Tibial artery (tissue), 4 donors: ENCODE measurements at places on chromosomes 11 and 22.
A peak's percentile ranks its signal among the peaks of the same experiment; 100 is the strongest.

DNA sequence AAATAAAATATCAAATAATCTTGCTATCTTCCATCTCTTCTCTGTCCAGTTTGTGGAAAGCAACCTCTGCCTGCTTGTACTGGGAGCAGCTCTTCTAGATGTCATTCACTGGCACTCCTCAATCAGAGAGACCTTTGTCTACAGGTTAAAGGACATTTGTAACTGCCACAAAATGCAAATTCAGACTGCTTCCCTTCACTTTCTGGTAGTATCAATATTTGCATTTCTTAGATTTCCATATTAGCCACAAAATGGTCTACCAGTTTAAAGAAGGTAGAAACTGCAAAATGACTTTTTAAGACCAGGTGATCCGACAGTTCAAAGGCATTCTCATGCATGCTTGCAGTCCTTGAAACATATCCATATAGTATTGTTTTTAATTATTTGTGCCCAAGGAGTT is 51.7 kb upstream of the RCN1 start:
- H3K4me1 ChIP-seq: no peaks in the 10 kb centered on the region
- H3K4me3 ChIP-seq: no peak overlapping the region
- DNase-seq: no peak
- no peaks in the 10 kb centered on the region for H3K36me3 ChIP-seq
- no peak overlapping the region for H3K27ac ChIP-seq

GRCh38 chr11:32023370-32024305 is 67.2 kb upstream of the RCN1 start:
- DNase-seq: no peak
- no peak overlapping the region for H3K27ac ChIP-seq
- peaks cover 3% of the 10 kb centered on the region for H3K4me1 ChIP-seq
- peaks cover 6% of the 10 kb centered on the region for H3K27me3 ChIP-seq
- H3K36me3 ChIP-seq: no peaks in the 10 kb centered on the region

DNA sequence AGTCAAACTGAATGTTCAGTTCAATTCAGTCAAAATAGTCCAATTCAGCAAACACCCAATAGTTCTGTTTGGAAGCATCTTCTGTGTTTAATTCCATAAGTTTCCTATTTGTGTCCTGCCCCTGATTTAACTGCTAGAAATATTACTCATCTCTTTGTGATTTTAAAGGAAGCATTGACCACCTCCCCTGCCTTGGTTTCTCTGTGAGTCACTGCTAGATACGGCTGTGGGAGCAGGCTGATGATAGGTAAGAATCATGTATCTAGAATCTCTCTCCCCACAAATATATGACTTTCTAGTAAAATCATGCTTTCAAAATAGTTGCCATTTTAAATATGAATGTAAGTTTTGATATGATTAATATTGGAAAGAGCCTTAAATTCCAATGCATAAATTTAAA is 888.5 kb downstream of the NTM start:
- no peaks in the 10 kb centered on the region for H3K4me1 ChIP-seq
- H3K27me3 ChIP-seq: no peaks in the 10 kb centered on the region

DNA sequence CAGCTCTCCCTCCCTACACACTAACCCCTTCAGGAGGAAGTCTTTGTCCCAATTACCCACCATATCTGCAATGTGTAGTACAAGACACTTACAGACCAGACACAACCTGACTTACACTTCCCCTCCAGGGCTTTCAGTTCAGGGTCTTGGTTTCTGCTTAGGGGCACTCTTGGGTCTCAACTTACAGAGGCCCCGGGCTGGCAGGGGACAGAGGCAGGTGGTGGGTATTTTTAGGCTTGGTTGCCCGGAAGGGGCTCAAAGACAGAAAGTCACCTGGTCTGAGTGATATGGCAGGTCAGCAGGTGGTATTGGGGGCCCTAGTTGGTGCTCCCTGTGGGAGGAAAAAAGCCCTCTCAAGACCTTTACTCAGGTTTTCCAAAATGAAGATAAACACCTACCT is 3.4 kb upstream of the TMEM184B start:
- no peak overlapping the region for H3K27ac ChIP-seq
- DNase-seq: no peak
- no peaks in the 10 kb centered on the region for H3K4me1 ChIP-seq
- H3K4me3 ChIP-seq: no peak overlapping the region
- H3K36me3 ChIP-seq: no peaks in the 10 kb centered on the region

DNA sequence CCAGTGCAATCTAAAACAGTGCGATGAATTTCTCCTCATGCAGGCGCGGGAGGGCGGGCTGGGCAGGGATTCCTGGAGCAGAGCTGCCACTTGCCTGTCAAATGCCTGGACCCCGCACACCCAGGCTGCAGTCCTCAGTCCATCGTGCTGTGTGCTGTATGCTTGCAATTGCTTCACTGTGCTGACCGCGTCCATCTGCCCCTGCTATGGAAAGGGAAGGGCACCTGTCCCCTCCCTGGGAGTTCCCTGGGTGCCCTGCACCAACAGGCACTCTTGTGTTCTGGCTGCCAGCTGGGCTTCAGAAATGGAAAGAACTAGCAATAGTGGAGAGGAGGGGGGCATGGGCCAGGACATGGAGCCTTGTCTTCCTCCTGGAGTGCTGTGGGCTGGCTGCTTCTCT is 185.4 kb upstream of the B3GAT1 start:
- H3K27ac ChIP-seq: no peak overlapping the region
- no peak overlapping the region for H3K4me3 ChIP-seq
- H3K36me3 ChIP-seq: no peaks in the 10 kb centered on the region
- DNase-seq: no peak
- H3K4me1 ChIP-seq: no peaks in the 10 kb centered on the region
- no peaks in the 10 kb centered on the region for H3K27me3 ChIP-seq

DNA sequence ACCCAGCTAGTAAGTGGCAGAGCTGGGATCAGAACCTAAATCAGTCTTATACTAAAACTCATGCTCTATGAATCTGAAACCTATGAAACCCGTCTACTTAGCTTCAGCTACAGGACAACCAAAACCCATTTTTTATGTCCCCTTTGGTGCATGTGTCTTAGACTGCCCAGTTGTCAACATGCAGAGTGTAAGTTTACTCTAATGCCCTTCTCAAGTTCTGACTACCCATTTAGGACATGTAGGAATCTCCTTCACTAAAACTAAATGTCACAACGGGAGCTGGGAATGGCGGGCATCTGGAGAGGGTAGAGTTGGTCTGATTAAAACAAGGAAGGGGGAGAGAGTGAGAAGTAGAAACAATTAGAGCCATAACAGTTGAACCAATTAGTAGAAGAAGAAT is 167.9 kb upstream of the UBASH3B start:
- no peaks in the 10 kb centered on the region for H3K4me1 ChIP-seq
- no peak for DNase-seq
- no peaks in the 10 kb centered on the region for H3K36me3 ChIP-seq

DNA sequence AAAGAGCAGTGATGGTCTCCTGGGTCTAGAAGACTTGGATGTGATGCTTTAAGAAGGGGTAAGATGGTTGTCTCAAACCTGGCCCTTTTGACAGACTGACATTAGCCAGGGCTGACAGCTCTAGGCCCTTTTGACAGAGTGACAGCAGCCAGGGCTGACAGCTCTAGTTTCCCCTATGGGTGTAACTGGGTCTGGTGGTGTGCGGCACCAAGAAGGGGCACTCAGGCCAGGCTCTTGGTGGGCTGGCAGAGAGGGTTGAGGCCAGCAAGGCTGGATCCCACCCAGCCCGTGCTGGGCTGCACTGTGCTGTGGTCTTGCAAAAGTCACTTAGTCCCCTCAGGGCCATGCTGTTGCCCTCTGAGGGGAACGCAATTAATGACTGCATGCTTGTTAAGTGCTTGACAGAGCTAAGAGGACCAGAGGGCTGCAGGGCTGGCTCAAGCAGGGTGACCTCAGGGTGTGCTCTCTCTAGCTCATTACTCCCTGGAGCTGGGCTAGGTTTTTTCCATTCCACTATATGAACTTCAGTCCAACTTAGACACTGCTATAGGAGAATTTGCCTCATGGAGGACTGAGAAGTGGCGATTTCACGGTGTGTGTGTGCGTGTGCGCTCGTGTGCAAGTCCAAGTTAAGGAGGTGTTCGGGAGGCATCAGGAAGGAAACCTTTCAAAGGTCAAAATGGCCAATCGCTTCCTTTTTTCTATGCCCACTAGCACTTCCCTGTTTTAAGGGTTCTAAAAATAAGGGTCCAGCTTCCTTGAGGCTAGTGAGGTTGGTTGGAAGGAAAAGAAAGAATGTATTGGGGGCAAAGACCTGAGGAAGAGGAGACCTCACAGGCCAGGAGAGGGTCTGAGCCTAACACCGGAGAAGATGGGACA is 4.4 kb downstream of the UBASH3B start:
- no peak overlapping the region for H3K4me3 ChIP-seq
- no peaks in the 10 kb centered on the region for H3K27me3 ChIP-seq
- DNase-seq: no peak
- no peaks in the 10 kb centered on the region for H3K4me1 ChIP-seq

DNA sequence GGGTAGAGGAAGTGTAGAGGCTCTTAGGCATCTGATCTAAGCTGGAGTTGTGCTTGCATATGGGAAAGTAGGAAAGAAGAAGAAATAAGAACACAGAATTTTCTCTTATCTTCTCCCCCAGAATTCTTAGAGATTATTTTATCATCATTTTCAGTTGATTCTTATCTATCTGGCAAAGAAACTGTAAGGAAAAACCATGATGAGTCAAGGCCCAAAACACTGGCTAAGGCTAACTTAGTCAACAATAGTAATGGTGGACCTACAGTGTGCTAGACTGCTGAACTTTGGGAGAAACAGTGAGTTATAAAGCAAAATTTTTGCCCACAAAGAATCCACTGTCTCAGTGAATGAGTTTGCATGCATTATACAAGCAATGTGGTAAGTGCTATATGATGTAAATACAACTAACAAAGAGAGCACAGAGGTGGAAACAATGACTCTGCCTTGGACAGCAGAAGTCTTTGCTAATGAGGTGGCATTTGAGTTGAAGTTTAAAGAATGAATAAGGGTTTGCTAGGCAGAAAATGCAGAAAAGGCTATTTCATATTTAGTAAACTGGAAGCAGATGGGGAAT is 344.5 kb upstream of the PLET1 start:
- DNase-seq: no peak
- H3K27me3 ChIP-seq: peaks cover 8% of the 10 kb centered on the region
- H3K27ac ChIP-seq: no peak overlapping the region
- H3K4me1 ChIP-seq: no peaks in the 10 kb centered on the region

- peak; percentile 76 for DNase-seq
- H3K4me3 ChIP-seq: no peak overlapping the region
- H3K27me3 ChIP-seq: no peaks in the 10 kb centered on the region
- H3K4me1 ChIP-seq: peaks cover 95% of the 10 kb centered on the region
- H3K36me3 ChIP-seq: no peaks in the 10 kb centered on the region
These were observed 16.0 kb downstream of the TXN2 start for GRCh38 chr22:36465232-36466021.

GRCh38 chr22:18968011-18968749 is 32.1 kb upstream of the PRODH start:
- peaks cover 4% of the 10 kb centered on the region for H3K4me1 ChIP-seq
- no peak overlapping the region for H3K4me3 ChIP-seq
- no peaks in the 10 kb centered on the region for H3K27me3 ChIP-seq
- no peak for DNase-seq
- no peaks in the 10 kb centered on the region for H3K36me3 ChIP-seq

- H3K4me3 ChIP-seq: peak within 1 kb of the TSS; percentile 63
- no peaks in the 10 kb centered on the region for H3K4me1 ChIP-seq
- H3K27me3 ChIP-seq: peaks cover 13% of the 10 kb centered on the region
- DNase-seq: peak; percentile 20
These were observed at the start of gene RIC3 for GRCh38 chr11:8168485-8169257. Gene RIC3 (minus strand): TSS chr11:8169025. CDS start chr11:8168989, 36 bp downstream.

GRCh38 chr11:47222696-47223095 is 7.9 kb downstream of the DDB2 start:
- peaks cover 22% of the 10 kb centered on the region for H3K4me1 ChIP-seq
- no peak for DNase-seq

- H3K27me3 ChIP-seq: no peaks in the 10 kb centered on the region
- no peak for DNase-seq
- no peak overlapping the region for H3K4me3 ChIP-seq
- no peaks in the 10 kb centered on the region for H3K4me1 ChIP-seq
- H3K36me3 ChIP-seq: no peaks in the 10 kb centered on the region
- H3K27ac ChIP-seq: no peak overlapping the region
These were observed 723.0 kb downstream of the KCNA4 start for GRCh38 chr11:29293825-29294224.

- H3K36me3 ChIP-seq: no peaks in the 10 kb centered on the region
- no peak overlapping the region for H3K4me3 ChIP-seq
- no peak overlapping the region for H3K27ac ChIP-seq
- H3K4me1 ChIP-seq: no peaks in the 10 kb centered on the region
- H3K27me3 ChIP-seq: no peaks in the 10 kb centered on the region
- no peak for DNase-seq
These were observed 46.9 kb downstream of the CELSR1 start for GRCh38 chr22:46490538-46490937.

GRCh38 chr11:6402061-6402470 is 11.8 kb downstream of the SMPD1 start:
- H3K36me3 ChIP-seq: peaks cover 34% of the 10 kb centered on the region
- H3K4me1 ChIP-seq: peaks cover 7% of the 10 kb centered on the region
- DNase-seq: no peak

GRCh38 chr22:27270818-27271510 is 530.6 kb downstream of the MN1 start:
- H3K27me3 ChIP-seq: no peaks in the 10 kb centered on the region
- no peak for DNase-seq
- H3K4me1 ChIP-seq: peaks cover 7% of the 10 kb centered on the region
- no peak overlapping the region for H3K27ac ChIP-seq
- H3K4me3 ChIP-seq: no peak overlapping the region
- H3K36me3 ChIP-seq: no peaks in the 10 kb centered on the region

DNA sequence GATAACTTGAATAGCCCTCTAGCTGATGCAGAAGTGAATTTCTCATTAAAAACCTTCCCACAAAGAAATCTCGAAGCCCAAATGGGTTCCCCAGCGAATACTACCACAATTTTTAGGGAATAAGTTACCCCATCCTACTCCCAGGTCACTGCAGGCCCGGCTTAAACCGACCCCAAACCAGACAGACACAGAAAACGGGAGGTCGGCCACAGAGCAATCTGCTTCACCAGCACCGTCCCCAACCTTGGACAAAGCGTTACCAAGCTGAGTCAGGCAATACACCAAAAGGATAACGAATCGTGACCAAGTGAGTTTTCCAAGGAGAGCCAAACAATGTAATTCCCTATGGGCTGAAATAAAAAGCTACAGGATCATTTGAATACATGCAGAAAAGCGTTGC is 575 bp upstream of the MOV10L1 start:
- H3K36me3 ChIP-seq: no peaks in the 10 kb centered on the region
- H3K27me3 ChIP-seq: peaks cover 43% of the 10 kb centered on the region
- no peak overlapping the region for H3K27ac ChIP-seq
- H3K4me1 ChIP-seq: no peaks in the 10 kb centered on the region

DNA sequence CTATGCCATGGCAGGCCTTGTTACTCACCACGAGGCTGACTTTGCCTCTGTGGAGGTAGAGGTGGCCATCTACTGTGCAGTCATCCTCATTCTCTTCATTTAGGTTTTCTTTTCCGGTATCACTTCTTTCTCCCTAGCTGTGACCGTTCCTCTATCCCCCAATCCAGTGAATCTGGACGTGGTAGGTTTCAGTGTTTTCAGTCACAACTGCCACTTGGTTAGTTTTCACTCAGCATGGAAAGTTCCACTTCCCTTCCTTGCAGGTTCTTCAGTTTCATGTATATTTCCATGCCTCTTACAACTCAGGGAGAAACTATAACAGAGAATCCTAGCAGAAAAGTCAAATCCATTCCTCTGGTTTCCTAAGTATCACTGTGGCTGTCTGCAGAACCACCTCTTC is 1.9 kb downstream of the HPS4 start:
- peaks cover 21% of the 10 kb centered on the region for H3K36me3 ChIP-seq
